Ureter (tissue), 1 donor: ENCODE measurements at places on chromosomes 2 and 18. TPM values are rescaled to one million over a fixed set of nuclear protein-coding genes. Genes with fewer than 3 reads are reported as not detected.

Gene CYP27A1
- total RNA-seq, result 16.4 TPM

Gene KIF5C
- total RNA-seq, result 14.3 TPM

Gene GCA
- 27.5 TPM for total RNA-seq

Gene SOCS6
- 19.9 TPM for total RNA-seq

Gene DSC3
- 5.7 TPM for total RNA-seq

Gene FBXO15
- total RNA-seq, result 2.2 TPM

Gene AQP12B
- not detected for total RNA-seq

Gene KCNJ3
- total RNA-seq, result 1.4 TPM

Gene PLCD4
- total RNA-seq, result 3.9 TPM

Gene LIMS4
- total RNA-seq, result 1.6 TPM

Gene ZNF514
- total RNA-seq, result 33.3 TPM

Gene LIPG
- total RNA-seq, result 6.2 TPM

Gene CCL20
- 2.3 TPM for total RNA-seq

Gene IL36B
- not detected for total RNA-seq

Gene CTNNA2
- not detected for total RNA-seq

Gene LHCGR
- total RNA-seq, result not detected

Gene STEAP3
- 40.7 TPM for total RNA-seq

Gene PSMA8
- not detected for total RNA-seq

Gene MAPK4
- 14.3 TPM for total RNA-seq

Gene CLIP4
- total RNA-seq, result 32.8 TPM

Gene MERTK
- total RNA-seq, result 33.5 TPM

Gene DUSP2
- 2.6 TPM for total RNA-seq

Gene MBOAT2
- total RNA-seq, result 40.7 TPM

Gene PRKAG3
- total RNA-seq, result not detected

Gene IFIH1
- total RNA-seq, result 15.2 TPM

Gene ITGAV
- total RNA-seq, result 60.1 TPM

Gene AKAIN1
- not detected for total RNA-seq

Gene DPY30
- total RNA-seq, result 45.7 TPM

Gene RAPGEF4
- 18.6 TPM for total RNA-seq

Gene GCKR
- 1.9 TPM for total RNA-seq

Gene GPR35
- 1.6 TPM for total RNA-seq

Gene TBR1
- total RNA-seq, result not detected

Gene MYO5B
- total RNA-seq, result 46.2 TPM

Gene TUBA3E
- not detected for total RNA-seq

Gene ERCC3
- total RNA-seq, result 44.5 TPM

Gene EIF2AK3
- total RNA-seq, result 30.2 TPM

Gene LAMA1
- 2.7 TPM for total RNA-seq

Gene RAB6C
- total RNA-seq, result 0.34 TPM
